ENCODE measurements at places on chromosomes 3 and 15.
A peak's percentile ranks its signal among the peaks of the same experiment; 100 is the strongest.

DNA sequence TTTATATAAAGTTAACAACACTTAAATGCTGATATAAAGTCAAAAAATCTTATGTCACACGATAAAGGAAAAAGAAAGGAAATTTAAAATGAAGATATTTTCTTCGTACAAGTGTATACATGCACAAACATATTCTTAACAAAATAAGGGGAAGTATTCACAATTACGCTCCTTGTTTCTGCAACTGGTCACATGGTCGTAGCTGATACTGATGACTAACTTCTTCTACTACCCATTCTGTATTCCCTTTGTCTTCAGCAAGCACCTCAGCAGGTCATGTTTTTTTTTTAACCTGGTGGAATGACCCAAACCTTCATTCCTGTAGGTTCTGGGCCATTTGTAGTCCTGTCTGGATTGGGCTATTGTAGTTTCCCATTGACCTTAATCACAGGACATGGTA, 30.0 kb upstream of the CMTM8 start:
- DNase-seq = no peak

DNA sequence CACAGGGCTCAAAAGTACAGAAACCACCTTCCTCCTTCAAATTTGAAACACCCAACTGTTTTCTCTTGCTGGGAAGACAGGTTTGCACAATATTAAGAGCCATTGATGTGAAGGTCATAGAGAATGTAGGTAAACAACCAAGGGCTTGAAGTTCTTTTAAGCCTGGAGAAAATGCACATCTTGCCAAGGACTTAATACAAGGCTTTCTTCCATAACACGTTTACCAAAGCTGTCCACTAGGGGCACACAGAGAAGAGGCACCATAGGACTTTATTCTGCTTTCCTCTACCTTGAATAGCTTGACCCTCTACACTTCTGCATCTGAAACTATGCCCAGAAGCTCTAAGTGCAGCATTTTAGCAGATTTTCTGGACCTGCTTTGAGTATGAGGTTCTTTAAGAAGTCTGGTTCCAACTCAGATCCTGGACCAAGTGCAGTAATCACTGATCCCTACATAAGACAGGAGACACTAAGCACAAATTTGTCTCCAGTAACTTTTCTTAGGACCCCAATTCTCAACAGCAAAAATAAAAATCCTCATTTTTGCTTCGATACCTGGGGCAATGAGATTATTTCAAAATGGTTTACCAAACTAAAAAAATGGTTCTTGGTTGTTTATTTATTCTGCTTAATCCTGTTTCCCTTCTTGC, 138.0 kb downstream of the FBN1 start:
- DNase-seq = no peak

DNA sequence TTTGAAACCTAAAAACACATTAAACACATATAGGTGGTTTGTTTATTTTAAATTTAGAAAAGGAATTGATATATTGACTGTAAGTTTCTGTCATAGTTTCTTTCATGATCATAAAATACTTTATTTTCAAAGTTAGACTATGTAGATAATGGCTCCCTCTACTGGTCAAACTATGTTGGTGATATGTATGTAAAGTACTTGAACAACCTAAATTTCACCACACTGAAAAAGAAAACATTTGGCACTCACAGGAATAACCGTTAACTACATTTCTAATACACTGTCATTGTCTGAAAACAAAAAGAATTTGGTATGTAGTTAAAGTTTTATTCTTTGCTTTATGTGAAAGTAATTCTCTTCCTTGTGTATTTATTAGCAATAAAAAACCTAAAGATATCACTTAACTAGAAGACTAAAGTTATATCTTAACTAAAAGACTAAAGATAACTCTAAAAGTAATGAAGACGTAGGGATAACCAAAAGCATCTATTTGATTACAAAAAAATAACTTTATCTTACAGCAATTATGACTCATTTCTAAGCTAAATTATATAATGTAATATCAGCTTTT, 427.5 kb downstream of the VGLL3 start:
- no peak for DNase-seq

DNA sequence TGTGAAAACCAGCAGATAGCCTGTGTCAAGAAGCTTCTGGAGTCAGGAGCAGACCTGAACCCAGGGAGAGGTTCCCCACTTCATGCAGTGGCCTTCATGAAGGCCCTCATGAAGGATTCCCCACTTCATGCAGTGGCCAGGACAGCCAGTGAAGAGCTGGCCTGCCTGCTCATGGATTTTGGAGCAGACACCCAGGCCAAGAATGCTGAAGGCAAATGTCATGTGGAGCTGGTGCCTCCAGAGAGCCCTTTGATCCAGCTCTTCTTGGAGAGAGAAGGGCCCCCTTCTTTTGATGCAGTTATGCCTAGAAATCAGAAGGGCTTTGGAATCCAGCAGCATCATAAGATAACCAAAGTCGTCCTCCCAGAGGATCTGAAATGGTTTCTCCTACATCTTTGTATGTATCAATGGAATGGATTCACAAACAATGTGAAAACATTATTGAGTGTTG, 103.9 kb upstream of the CHD2 start:
- no peak for DNase-seq

GRCh38 chr3:15679306-15679705, 77.8 kb downstream of the BTD start:
- DNase-seq = no peak

DNA sequence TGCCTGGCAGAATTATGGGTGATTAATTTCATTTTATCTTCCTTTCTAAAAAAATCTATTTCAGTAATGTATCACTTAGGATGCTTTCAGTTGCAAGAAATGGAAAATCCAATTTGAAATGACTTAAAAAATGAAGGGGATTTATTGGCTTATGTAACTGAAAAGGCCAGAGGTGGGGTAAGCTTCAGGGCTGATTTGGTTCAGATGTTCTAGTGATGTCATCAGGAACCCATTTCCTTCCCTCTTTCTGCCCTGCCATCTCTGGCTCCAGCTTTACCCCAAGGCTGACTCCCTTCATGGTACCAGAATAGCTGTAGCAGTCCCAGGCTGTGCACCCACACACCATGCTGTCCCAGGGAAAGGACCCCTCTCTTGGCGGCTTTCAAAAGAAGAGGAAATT, 18.5 kb upstream of the REC114 start:
- no peak for DNase-seq

DNA sequence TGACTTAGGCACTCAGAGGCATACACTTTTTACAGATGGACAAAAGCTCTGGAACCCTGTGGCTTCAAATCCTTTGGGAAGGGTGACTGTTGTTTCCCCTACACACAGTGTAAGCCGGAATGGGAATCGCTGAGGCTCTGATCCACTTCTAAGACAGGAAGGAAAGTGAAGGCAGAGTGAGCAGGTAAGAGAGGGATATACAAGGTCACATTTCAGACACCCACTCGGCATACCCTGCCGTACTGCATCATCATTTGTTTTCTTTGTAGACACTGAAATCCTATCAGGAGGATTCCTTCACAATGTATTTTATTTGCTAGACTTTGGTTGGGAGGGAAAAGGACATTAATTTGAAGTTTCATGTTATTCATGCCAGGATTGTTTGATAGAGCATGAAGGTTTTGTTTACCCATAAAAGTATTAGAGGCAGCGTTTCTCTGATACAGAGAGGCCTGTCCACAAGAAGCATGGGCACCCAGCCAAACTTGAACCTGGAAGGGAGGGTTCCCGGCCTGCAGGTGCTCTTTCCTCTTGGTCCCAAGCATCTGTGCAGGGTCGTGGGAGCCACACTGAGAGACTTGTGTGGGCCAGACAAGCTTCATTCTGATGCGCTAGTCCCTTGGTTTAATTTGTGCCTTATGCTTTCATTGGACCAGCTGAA, 21.9 kb upstream of the POLR2M start:
- DNase-seq = no peak

DNA sequence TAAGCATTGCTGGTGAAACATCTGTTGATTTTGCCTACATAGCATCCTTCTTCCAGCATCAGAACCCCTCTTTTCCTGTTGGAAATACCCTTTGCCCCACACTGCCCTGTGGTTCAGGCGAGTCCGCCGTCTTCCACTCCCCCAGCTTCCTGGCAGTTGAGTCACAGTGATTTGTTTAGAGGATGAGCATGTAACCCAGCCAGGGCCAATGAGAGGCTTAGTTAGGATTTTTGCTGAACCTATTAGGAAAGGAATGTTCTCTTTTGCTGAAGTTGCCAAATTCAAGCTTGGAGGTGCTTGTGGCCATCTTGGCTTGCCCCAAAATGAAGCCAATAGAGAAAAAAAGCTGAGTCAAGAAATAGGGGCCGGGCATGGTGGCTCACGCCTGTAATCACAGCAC, 19.0 kb upstream of the MEX3B start:
- no peak for DNase-seq

GRCh38 chr3:35772381-35773015, 133.2 kb downstream of the ARPP21 start:
- DNase-seq = no peak

- DNase-seq = peak; percentile 60
Measured at GRCh38 chr15:84748274-84749110, at the start of gene ZNF592. TSS of gene ZNF592 (plus strand) at chr15:84748592. CDS start at chr15:84782676, 34,084 bp downstream.

DNA sequence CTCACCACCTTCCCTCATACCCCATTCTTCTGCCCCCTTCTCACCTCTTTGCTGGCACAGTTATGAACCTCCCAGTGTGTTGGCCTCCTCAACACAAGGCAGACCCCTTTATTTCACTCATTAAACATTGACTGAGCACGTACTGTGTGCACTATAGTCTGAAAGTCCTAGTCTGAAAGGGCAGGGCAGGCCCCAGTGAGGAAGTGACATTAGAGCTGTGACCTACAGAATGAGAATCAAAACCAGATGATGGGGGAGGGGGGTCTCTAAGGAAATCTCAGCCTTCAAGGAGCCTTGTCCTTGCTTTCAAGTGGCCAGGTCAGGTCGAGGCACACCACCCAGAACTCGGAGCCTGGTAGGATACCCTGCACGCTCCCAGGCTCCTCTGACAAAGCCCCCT, 3.5 kb downstream of the SLC28A1 start:
- DNase-seq = no peak

- DNase-seq = no peak
Measured at GRCh38 chr15:73695773-73696640, 11.8 kb downstream of the CD276 start.

- DNase-seq = no peak
Measured at GRCh38 chr15:66938114-66938830, 127.1 kb upstream of the SMAD3 start.

DNA sequence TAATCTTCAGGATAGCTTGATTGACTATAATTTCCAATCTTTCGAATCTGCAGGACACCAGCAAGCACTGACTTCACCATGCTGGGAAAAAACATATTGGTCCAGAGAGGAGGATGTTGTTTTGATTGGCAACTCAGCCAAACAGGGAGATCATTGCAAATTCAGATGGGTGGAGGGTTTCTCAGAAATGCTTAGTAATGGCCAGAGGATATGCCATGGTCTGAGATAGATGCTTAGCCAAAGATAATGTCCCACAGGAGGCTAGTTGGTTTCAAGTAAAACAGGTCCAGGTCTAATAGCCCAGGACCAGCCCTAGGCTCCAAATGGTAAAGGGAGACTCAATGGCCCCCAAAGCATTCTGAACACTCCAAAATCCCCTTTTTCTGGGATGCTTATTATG, 46.7 kb upstream of the CCDC80 start:
- no peak for DNase-seq

DNA sequence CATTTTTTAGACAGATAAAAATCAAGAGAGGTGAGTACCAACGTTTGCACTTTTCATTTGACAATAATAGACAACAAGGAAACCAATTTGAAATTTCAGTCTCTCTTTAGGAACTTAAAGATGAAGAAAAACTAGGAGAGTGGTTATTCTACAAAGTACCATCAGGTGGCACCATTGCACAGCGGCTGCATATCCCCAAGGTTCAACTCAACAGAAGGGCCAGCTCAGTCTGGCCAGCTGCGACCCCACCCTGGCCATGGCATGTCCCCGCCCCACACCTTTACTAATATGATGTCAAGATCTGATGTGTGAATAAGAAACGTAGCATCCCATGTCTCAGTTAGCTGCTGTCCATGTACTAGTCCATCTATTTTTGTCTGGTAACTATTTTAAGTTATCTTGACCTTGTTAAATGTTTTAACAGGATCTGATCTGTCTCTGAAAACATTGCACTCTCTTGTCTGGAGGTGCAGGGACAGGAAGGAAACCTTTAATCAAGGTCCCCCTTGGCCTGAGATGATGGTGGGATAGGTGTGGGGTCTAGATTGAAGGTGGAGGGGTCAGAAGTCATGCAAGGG, 35.5 kb upstream of the CGNL1 start:
- no peak for DNase-seq

- no peak for DNase-seq
Measured at GRCh38 chr15:38076786-38077185, 142.3 kb downstream of the TMCO5A start.

DNA sequence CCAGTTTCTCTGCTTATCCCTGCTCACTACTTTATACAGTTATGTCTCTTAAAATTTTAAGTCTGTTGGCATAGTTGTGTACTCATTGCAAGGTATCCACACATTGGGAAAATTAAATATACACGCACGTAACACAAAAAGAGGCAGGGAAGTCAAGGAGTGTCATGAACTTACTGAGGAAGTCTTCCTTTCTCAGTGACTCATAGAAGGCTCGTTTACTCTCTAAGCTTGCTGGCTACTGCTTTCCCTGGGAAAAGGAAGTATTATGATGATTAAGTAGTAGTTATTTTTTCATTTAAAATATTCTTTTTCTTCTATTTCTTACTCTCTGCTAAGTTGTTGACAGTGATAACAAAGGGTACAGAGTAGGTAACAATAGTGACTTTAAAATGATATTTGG, 287.3 kb downstream of the UBE2E2 start:
- DNase-seq = no peak
